ENCODE measurements at places on chromosomes 4 and X. TPM values are rescaled to one million over a fixed set of nuclear protein-coding genes. Genes with fewer than 3 reads are reported as not detected.

SCFD2 gene
- total RNA-seq, result 12.4 TPM

FBXO8 gene
- 30.9 TPM for total RNA-seq

MSX1 gene
- not detected for total RNA-seq

MYOZ2 gene
- total RNA-seq, result not detected

NXF2B gene
- total RNA-seq, result not detected

- DNase-seq, result no peak
Measured at GRCh38 chrX:133854290-133854689, 131.1 kb downstream of the GPC3 start.

DNA sequence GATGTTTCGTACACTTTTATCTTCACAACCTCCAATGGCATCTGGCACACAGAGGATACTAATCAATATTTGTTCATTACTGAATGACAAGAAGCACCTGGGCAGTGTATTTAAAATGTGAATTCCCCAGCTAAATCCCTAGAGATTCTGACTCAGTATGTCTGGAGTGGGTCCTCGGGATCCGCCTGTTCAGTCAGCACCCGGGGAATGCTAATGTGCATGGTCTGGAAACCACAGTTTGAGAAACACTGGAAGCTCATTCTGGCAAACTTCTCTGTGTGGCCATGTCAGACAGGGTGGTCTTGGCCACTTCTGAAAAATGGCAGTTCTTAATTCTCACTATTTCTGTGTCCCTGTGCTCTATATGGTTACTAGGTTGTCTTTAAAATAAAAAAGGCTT, 138.8 kb upstream of the VCX start:
- DNase-seq, result no peak

DNA sequence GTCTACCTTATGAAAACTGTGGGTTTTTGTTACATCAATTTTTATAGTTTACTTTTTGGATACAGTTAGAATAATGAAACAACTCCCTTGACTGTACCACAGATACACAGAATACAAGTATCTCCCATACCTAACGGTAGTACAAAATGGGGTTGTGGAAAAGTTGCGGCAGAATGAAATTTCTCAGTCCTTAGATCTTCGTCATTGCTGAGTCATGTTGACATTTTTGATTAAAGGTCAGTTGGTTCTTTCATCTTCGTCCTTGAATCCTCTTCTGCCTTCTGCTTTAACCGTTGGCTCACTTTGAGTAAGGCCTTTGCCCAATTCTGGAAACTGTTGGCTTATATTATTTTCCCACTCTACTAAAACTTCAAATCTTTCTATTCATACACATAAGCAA, 75.6 kb downstream of the TRIML1 start:
- no peak for DNase-seq

GRCh38 chr4:73053974-73054480, 15.5 kb downstream of the COX18 start:
- no peak for DNase-seq

GRCh38 chr4:52894443-52894842, 32.3 kb downstream of the RASL11B start:
- DNase-seq, result no peak

- no peak for DNase-seq
Measured at GRCh38 chrX:101260435-101260834, 30.7 kb downstream of the TAF7L start.

GRCh38 chr4:118557298-118557851, 127.8 kb upstream of the METTL14 start:
- no peak for DNase-seq

DNA sequence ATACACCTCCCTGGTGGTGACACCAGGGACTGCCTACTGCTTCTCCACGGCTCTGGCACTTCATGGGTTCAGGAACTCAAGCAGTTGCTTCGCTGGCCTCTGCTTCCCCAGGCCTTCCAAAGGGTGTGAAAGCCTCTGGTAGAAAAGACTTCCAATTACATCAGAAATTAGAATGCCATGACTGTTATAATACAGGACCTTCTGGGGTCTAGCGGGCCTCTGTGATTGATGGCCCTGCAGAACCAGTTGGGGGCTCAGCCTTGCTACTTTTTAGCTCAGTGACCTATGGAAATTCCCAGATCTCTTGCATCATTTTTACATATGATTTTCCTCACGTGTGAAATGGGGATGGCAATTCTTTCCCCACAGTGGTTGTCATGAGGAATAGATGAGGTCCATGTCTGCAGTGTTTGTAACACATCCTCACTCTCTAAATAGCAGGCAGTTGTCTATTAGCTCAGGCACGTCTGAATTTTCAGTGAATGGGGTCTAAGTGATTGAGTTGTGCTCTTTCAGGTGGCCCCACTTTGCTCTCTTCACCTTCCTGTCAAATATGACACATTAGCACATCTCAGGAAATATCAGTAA, 198.3 kb downstream of the STIM2 start:
- no peak for DNase-seq

DNA sequence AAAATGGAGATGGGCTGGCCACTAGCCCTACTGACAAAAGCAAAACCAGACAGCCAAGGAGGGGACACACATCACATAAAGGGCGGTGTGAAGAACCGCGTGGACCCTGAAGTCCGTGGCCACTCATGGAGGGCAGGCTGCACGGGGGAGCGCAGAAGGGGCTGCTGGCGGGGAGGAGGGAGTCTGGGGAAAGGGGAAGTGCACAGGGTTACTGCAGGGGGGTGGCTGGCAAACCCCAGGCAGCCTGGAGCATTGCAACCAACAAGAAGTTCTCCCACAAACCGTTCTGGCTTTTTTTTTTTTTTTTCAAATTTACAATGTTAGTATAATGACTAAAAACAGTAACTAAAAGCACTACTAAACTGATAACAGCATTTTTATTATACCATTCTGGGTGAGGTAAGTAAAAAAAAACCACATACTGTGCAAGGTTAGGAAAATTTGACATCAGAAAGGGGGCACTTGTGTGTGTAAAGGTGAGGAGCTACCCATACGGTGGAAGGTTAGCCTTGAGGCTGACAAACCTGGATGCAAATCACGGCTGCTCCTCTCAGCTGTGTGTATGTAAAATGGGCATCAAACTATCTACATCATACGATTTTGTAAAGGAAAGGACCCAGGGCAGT, 87.1 kb downstream of the TSPAN5 start:
- DNase-seq, result no peak

DNA sequence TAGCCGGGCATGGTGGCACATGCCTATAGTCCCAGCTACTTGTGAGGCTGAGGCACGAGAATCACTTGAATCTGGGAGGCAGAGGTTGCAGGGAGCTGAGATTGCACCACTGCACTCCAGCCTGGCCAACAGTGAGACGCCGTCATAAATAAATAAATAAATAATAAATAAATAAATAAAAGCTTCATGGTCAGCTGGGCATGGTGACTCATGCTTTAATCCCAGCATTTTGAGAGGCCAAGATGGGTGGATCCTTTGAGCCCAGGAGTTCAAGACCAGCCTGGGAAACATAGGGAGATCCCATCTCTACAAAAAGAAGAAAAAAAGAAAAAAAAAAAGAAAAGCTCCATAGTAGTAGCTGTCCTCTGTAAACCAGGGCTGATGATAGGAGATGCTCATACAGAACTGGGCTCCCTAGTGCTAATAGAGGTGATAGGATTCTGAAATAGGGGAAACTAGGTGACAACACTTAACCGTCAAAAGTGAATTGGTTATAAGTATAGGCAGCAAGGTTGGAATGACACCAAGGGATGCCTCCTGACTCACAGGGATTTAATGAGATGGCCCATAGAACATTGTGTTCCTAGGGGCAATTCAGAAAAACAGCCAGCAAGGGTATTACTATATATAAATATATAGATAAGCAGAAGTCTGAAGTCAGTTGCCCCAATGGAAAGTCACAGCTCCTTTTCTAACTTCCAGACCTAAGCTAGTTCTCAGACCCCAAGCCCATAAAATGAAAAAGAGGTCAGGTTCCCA, 41.8 kb upstream of the ARHGEF6 start:
- no peak for DNase-seq

DNA sequence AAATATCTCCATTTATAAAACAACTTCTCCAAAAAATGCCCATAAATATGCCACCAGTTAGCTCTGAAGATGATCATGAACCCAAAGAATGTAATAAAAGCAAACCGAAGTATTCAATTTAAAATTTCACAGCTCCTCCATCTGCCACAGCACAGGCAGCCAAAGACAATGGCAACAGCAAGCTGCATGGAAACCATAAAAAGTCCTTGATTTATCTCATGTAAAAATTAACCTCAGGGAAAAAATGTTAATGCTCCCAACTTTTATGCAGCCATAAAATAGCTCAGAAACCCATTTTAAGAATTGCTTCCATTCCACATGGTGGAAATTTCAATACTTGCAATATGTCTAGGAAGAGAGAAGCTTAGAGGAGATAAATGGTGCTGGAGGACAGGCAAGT, 132.3 kb upstream of the ARHGEF9 start:
- DNase-seq, result no peak

- no peak for DNase-seq
Measured at GRCh38 chr4:8835521-8836365, 35.9 kb downstream of the HMX1 start.

DNA sequence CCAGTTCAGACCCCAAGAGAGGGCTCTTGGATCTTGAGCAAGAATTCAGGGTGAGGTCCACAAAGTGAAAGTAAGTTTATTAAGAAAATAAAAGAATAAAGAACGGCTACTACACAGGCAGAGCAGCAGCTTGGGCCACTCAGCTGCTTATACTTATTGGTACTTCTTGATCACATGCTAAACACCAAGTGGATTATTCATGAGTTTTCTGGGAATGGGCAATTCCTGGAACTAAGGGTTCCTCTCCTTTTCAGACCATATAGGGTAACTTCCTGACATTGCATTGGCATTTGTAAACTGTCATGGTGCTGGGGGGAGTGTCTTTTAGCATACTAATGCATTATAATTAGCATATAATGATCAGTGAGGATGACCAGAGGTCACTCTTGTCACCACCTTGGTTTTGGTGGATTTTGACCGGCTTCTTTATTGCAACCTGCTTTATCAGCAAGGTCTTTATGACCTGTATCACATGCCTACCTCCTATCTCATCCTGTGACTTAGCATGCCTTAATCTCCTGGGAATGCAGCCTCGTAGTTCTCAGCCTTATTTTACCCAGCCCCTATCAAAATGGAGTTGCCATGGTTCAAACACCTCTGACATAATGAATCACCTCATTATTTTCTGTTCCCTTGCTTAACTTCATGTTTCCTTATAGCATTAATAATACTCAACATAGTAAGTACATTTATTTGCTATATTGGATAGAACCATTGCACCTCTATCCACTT, 476.3 kb downstream of the DTHD1 start:
- no peak for DNase-seq

DNA sequence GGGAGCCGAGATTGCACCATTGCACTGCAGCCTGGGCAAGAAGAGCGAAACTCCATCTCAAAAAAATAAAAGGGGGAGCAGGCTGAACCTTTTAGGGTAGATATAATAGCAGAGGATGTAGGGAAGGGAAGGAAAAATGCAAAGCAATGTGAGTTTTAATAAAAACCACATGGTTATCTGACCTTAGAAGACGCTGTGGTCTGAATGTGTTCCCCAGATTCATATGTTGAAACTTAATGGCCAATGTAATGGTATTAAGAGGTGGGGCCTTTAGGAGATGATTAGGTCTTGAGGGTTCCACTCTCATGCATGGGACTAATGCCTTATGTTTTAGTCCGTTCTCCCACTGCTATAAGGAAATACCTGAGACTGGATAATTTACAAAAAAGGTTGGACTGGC, 114.1 kb upstream of the STX18 start:
- DNase-seq, result no peak

- DNase-seq, result no peak
Measured at GRCh38 chr4:20625426-20625825, 74.8 kb upstream of the PACRGL start.

DNA sequence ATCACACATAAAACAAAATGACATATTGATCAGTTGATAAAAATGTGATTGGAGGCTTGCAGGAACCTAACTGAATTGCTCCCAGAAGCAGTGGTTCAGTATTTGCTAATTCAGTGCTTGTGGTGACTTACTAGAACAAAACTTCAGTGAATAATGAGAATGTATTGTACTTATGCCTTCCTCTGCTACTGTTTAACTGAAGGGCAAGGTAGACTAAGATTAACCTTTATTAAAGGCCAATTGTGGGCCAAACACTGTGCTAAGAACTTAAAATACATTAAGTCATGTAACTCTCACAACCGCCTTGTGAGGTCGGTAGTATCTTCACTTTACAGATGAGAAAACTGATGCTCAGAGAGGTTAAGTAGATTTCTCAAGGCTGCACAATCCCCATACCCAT, 14.9 kb downstream of the IGFBP7 start:
- no peak for DNase-seq

- DNase-seq, result no peak
Measured at GRCh38 chr4:26584725-26585124, 841 bp downstream of the TBC1D19 start.

GRCh38 chr4:152468408-152468807, 67.5 kb downstream of the FBXW7 start:
- DNase-seq, result no peak

DNA sequence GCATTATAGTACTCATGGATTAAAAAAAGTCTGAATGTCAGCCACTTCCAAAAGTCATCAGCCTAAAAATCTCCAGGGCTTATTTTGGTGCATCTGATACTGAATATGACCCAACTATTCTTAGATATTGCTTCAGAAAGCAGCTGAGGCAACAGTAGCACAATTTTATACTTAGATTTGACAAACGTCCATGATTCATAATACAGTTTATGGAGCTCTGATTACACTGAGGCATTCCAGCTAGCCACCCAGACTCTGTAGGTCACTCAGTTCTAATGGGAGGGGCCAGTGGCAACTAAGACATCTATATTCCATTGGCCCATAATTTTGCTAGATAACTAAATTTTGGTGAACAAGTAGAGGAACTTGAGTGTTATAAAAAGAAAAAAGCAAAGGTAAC, 10.3 kb downstream of the SPATA4 start:
- no peak for DNase-seq

- no peak for DNase-seq
Measured at GRCh38 chr4:53147711-53148110, 218.2 kb downstream of the SCFD2 start.

- DNase-seq, result no peak
Measured at GRCh38 chr4:24968992-24969391, 56.1 kb upstream of the CCDC149 start.

GRCh38 chrX:44143061-44143602, 169.9 kb upstream of the NDP start:
- DNase-seq, result no peak

DNA sequence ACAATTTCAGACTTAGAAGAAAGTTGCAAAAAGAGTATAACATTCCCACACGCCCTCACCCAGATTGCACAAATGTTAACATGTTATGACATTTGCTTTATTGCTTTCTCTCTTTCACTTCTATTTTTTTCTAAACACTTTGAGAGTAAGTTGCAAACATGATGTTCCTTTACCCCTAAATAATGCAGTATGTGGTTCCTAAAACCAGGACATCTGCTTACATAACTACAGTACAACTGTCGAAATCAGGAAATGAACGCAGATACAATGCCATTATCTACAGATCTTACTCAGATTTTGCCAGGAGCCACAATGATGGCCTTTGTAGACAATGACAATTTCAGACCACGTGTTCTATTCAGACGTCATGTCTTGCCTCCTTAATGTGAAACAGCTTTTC, 22.4 kb downstream of the SH3TC1 start:
- DNase-seq, result peak; percentile 80

Measured in CD4-positive, alpha-beta memory T cell (primary cell).